Nephron progenitor cell (in vitro differentiated cells): ENCODE measurements at places on chromosomes 5 and 9.

GRCh38 chr5:18881615-18882014 is 1106.4 kb downstream of the CDH18 start:
- no peak for DNase-seq

- DNase-seq = no peak
Measured at GRCh38 chr9:114929201-114929600, 1.2 kb downstream of the TNFSF8 start.

- no peak for DNase-seq
Measured at GRCh38 chr5:96654209-96654608, 8.0 kb upstream of the CAST start.

- no peak for DNase-seq
Measured at GRCh38 chr9:130058887-130059286, 5.2 kb downstream of the GPR107 start.

- no peak for DNase-seq
Measured at GRCh38 chr5:131749138-131749537, 47.7 kb downstream of the FNIP1 start.

- no peak for DNase-seq
Measured at GRCh38 chr5:157951673-157952373, 92.9 kb upstream of the CLINT1 start.

DNA sequence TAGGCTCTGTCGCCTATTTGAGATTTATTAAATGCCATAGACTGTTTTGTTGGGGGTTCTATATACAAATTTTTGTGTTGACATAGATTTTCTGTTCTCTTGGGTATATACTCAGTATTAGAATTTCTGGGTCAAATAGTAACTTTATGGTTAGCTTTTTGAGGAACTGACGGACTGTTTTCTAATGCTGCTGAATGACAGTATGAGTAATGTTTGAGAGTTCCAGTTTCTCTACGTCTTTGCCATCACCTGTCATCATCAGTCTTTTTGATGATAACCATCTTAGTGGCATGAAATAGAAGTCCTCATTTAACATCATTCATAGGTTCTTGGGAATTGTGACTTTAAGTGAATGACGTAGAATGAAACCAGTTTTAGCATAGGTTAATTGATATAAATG is 60.1 kb downstream of the CCDC171 start:
- no peak for DNase-seq

GRCh38 chr9:26175264-26175663 is 497.0 kb upstream of the TUSC1 start:
- no peak for DNase-seq
